Activated T-cell treated with anti-CD3 and anti-CD28 coated beads for 48 hours (primary cell): ENCODE measurements at places on chromosomes 2 and 18.
A peak's percentile ranks its signal among the peaks of the same experiment; 100 is the strongest.

DNA sequence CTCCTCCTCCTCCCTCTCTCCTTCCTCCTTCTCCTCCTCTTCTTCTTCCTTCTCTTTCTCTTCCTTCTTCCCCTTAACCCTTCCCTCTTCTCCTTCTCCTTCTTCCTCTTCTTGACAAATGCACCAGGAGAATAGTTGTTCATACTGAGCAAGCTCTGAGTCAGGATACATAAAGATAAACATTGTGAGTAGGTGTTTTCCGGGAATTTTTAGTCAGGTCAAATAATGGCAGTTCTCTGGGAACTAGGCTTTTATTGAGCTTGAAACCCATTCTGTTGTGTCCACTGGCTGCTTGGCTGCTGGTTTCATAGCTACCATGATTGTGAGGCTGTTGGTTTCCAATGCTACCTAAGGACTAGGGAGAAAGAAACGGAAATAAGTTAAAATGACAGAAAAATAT, 1144.7 kb upstream of the DDX18 start:
- DNase-seq, result no peak

DNA sequence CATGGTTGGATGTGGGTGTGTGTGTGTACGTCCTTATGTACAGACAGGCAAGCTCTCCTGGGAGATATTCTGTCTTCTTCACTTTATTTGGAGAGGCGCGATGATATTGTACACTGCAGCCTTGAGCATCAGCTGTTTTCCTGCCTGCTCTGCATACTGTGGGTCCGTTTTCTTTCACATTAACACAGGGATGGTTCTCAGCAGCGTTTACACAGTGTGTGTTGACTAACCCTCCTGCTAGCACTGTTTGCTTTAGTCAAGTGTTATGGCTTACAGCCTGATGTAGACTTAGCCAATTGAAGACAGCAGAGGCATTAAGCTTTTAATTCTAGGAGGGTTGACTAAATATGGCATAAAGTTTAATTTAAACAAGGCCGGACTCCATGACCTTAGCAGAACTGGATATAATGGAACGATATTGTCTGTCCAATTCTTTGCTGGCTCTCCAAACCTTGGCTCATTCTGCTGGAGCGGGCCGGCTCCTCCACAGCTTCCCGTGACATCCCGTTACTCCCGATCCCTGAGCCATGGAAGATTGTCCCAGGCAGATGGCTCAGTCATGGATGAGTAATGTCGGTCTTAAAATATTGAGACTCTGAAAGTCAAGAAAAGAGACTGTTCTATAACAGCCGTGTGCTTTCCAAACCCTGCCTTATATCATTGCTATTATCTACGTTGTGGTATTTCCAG, 134.7 kb downstream of the TPGS2 start:
- DNase-seq, result no peak

GRCh38 chr18:34122724-34123334, 101.9 kb downstream of the NOL4 start:
- DNase-seq, result no peak

GRCh38 chr2:55871637-55872036, 51.9 kb downstream of the EFEMP1 start:
- DNase-seq, result no peak

- no peak for DNase-seq
These were observed 30.5 kb downstream of the METTL21A start for GRCh38 chr2:207594731-207595130.

DNA sequence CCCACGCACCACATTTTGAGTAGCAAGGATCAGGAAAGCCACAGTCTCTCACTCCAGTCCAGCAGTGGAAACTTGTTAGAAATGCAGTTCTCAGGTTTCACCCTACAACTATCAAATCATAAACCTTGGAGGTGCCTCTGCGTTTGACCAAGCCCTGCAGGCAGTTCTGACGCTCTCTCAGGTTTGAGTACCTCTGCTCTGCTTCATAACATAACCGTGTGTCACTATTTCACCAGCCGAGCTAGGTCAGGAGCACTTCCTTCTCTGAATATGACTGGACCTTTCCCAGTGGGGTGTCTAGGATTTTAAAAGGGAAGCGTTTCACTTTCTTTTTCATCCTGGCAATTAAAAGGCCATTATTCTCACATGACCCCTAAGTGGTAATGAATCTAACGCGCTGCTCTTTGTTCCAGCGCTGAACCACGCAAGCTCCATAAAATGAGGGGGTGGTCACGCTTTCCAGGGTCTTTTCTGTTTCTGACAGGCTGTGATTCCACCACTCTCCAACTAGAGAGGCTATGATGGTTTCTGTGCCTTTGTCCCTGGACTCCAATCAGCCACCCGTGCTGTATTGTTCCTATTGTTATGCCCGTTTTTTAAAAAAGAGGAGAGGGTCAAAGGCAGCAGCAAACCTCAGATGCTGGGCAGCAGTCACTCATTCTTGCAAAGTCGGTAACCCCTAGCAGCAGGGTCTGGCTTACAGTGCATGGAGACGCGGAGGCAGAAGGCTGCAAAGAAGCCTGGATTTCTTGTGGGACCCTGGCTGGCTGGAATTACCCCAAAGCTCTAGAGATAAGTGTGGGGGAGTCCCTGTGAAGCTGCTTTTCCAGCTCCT, 75.2 kb upstream of the CTNNA2 start:
- DNase-seq, result no peak

DNA sequence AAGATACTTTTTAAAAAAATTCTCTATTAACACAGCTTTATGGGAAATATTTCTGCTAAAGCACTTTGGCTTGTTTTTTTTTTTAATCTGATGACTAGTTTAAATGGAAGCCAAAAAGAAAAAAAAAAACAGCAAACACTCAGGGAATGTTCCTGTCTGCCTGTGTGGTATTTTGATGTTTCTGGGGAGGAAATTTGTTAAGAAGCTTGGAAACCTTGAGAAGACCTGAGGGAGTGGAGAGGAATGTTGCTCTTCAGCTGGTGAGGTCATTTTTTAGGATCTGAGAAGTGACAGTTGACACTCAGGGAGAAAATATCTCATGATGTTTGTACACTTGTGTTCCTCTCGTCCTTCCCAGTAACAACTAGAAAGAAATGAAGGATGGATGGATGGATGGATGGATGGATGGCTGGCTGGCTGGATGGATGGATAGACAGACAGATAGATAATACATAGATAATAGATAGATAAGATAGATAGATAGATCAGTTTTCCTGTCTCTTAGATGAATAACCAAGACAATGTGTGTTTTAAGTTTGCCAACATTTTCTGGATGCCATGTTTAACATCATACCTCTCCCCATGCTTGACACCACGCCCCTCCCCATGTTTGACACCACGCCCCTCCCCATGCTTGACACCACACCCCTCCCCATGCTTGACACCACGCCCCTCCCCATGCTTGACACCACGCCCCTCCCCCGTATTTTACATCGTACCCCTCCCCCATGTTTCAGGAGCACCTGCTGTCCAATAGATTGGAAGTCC, 84.8 kb downstream of the CTIF start:
- no peak for DNase-seq

GRCh38 chr2:237064203-237065070, 21.3 kb upstream of the COPS8 start:
- no peak for DNase-seq

- DNase-seq, result no peak
These were observed 68.9 kb upstream of the STPG4 start for GRCh38 chr2:47223980-47224379.

- peak; percentile 17 for DNase-seq
These were observed 4.9 kb downstream of the KLHL30 start for GRCh38 chr2:238143239-238143951.

GRCh38 chr2:226414335-226414734, 385.3 kb downstream of the IRS1 start:
- DNase-seq, result no peak

DNA sequence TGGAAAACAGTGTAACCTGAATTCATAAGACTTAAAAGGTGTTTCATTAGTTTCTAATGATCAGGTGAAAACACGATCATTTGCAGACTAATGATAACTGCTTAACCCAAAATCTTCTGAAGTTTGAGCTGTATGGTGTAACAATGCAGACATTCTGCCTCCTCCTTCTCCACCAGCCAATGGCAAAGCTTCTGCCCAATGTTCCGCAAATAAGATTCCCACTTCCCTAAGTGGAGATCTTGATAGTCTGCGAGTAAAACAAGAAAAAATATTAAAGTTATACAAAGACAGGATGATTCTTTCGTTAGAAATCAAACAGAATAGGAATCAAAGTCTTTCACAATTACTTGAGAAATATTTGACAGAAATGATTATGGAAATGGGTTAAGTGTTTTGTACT, 8.1 kb downstream of the C2orf42 start:
- no peak for DNase-seq

- DNase-seq, result no peak
These were observed 1.2 kb downstream of the BCL11A start for GRCh38 chr2:60552078-60552850.

- no peak for DNase-seq
These were observed 1.6 kb downstream of the DSC2 start for GRCh38 chr18:31100436-31101182.

- no peak for DNase-seq
These were observed 43.9 kb downstream of the MARCHF4 start for GRCh38 chr2:216328347-216328746.

GRCh38 chr2:195164930-195165329, 492.1 kb upstream of the SLC39A10 start:
- no peak for DNase-seq

GRCh38 chr2:10331702-10332401, 29.1 kb downstream of the HPCAL1 start:
- peak; percentile 60 for DNase-seq

DNA sequence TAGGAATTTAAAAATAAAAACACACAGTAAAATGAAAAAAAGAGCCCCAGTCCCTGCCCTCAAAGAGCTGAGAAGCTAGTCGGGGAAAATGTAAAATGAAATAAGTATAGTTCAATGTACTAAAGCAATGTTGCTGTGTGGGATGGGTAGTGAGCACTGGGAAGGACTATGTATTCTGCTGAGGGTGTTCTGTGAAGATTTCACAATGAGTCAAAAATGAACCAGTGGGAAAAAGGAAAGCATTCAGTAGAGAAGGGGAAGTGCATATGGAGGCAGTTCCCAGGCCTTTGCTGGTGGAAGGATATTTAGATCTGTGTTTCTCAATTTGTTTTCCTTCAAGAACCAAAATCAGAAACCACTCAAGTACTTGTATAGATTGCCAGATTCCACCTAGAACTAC, 1094.7 kb upstream of the KLHL29 start:
- no peak for DNase-seq

DNA sequence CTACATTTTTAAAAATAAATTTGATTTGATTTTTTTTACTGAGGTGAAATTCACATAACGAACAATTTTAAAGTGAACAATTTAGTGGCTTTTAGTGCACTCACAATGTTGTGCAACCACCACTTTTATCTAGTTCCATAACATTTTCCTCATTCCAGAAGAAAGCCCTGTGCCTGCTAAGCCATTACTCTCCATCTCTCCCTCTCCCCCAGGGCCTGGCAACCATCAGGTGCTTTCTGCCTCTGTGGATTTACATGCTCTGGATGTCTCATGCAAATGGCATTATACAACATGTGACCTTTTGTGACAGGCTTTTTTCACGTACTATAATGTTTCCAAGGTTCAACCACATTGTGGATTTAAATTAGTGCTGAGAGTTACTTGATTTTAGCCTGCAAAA, 19.9 kb upstream of the LDLRAD4 start:
- no peak for DNase-seq

- DNase-seq, result no peak
These were observed 15.9 kb downstream of the ERFE start for GRCh38 chr2:238174701-238175100.

DNA sequence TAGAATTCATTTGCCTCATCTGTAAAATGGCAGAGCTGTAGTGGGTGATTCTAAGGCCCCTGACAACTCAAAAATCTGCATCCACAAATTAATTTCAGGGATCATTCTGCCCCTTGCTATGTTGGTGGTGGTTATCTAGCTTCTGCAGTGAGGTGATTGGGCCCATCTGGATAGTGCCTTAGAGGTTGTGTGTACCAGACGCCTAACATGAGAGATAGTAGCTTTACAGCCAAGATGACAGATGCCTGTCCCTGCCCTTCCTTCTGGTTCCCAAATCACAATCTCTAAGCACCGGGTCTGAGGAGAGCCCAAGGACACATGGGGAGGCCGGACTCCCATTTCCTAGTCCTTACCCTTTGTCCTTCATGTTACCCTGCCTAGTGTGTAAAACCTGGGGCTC, 51.1 kb upstream of the TNP1 start:
- DNase-seq, result no peak

DNA sequence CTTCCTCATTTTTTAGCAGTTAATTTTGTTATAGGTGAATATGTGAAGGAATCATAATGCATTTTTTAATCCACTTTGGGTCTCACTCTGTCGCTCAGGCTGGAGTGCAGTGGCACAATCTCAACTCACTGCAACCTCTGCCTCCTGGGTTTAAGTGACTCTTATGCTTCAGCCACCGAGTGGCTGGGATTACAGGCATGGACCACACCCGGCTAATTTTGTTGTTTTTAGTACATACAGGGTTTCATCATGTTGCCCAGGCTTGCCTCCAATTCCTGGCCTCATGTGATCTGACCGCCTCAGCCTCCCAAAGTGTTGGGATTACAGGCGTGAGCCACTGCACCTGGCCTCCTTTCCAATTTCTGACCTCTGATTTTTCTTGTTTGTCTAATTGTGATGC, 17.7 kb downstream of the SCYGR5 start:
- no peak for DNase-seq

DNA sequence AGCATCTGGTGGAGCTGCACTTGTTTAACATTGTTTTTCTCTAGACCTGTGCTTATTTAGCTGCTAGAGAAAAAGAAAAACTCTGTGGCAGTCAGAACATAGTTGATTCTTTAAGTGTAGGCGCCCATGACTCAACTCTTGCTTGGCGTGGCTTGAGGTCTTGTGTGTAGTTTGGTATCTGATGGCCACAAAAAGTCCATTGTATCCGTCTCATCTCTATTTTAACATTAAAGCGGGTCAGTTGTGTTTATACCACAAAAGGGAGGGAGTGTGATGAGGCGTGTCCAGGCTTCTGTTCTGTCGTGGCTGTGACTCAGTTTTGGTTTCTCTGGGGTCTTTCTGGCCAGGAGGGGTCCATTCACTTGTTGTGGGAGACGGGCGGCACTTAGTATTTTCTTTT, 24.2 kb upstream of the UGT1A8 start:
- DNase-seq, result no peak

GRCh38 chr2:126253669-126254068, 402.3 kb upstream of the GYPC start:
- no peak for DNase-seq

DNA sequence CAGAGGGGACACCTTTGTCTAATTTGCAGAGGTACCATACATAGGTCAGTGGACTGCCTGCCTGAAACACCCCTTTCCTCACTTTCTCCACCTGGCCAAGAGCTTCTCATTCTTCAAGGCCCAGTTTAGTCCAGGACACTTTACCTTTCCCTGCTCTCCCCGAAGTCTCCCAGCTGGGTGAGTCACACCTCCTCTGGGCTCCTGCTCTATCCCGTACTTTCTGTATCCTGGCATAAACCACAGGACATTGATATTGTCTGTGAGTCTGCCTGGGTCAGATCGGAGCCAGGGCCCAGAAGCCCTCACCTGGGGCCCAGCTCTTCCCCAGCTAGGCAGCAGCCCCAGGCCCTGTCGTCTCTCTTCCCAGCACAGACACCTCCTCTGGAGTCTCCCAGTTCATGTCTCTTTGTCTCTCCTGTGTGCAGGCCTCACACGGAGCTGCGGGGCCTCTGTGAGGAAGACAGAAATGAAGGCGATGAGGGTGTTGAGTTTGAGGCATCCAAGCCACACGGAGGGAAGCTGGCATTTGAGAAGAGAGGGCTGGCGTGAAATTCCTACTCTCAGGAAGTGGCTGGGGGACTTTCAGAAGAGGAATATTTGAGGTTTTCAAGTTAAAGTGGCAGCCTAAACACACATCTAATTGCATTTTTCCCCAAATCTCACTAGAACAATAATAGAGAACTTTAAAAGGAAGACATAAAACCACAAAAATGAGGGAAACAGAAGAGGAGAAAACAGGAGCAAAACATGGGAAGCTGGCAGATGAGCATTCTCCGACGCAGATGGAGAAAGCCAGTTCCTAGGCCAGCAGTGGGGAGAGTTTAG, 79.6 kb upstream of the LAPTM4A start:
- DNase-seq, result no peak
